ENCODE measurements at places on chromosomes 11 and 22.

GRCh38 chr22:22369964-22370270, 125.3 kb downstream of the VPREB1 start:
- DNase-seq: no peak

DNA sequence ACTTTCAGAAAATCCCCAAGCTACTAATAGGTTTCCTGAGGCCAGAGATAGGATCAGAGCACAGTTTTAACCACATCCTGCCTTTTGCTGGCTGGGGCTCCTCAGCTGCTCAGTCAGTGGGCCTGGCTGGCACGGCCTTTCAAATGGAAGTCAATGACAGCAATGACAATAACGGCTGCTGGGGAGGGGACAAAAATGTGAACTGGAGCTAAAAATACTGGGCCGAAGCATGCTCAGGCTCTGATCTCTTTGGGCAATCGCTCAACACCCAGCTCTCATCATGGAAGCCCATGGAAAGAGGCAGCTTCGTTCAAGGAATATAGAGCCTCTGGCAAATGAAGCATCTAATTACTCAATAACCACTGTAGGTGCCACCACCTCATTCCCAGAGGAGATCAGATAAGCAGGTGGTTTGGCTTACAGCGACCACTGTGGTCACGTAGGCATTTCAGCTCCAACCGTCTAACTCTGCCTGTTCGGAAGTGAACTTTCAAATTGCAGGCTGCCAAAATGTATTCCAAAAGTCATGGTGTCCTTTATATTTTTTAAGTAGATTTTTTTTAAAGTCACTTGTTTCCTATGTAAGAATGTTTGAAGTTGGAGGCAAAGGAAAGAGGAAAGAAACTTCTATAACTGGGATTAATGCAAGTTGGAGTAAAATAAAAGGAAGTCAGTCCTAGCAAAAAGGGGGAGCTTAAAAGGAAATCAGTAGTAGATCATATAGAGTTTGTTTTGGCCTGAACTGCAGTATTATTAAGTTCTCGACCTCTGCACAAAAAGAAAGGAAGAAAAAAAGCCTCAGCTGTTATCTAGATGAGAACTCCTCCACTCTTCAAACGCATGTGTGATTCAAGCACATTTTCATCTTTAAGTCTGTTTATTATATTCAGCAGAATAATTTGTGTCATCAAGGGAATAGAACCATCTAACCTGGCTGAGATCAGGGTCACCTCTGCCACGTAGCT, 14.1 kb downstream of the WT1 start:
- DNase-seq: no peak

DNA sequence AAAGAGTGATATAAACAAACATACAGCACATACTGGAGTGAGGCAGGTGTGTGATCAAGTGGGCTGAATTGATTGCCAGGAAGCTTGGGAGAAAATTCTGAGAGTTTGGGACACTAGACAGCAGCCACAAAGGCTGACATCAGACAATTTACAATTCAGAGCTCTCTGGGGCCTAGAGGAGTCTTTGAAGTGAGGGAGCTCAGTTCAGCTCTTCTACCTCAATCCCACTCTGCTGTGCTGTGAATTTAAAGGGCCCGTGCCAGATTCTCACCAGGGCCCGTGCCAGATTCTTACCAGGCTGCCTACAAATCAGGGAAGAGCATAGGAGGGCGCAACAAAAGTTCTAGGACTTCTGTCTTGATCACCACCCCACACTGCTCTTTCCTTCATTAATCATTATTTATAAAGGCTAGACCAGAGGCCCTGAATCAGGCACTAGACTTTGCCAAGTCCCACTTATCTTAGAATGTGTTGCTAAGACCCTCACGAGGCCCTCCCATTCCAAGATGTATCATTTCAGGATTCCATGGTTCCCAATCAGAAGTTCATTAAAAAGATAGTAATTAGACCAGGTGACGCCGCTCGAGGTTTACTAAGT, 112.4 kb downstream of the KIRREL3 start:
- DNase-seq: no peak

DNA sequence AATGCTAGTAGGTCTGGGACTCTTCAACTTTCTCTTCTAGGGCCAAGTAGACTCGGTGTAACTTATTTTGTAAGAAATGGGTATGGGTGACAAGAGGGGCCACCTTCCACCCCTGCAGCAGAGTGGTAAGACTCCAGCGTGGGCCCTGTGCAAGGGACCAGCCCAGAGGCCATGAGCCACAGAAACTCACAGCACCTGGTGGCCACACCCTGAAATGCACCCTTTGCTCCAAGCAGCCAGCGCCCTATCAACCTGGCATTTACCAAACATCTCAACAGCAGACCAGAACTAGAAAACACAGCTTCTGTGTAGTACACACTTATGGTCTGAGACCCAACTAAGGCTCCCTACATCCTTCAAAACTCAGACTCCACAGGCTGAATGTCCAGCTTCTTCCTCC, 5.7 kb downstream of the CDCA5 start:
- DNase-seq: peak; percentile 57

DNA sequence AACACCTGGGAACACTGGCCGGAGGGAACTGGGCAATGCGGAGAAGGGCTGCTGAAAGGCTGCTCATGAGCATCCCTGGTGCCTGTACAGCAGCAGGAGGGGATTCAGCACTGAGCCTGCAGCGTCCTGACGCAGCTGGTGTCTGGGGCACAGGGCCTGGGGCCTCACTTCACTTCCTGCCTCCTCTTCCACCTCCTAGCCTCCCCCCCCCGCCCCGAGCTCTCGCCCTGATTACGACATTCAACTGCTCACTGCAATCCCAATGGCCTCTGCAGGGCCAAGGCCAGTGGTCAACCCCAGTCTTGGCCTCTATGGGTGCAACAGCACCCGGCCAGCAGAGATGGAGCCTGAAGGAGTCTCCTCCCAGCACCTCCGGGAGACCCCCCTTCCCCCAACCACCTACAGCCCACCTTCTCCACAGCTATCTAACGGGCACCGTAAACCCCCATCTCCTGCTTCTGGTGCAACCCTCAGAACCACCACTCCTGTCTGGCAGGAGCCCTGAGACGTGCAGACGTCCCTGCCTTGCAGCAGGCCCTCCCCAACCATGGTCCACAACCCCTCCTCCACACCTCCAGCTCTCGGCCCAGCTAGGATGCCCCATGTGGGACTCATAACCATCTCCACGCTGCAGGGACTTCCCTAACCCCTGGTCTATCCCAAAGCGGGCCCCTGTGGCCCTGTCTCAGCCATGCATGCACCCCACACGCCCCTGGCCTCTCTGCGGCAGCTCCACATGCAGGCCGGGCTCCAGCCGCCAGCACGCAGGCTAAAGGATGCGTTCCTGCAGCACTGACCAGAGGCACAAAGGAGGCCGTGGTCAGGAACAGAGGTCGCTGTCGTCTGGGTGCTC, 38.2 kb downstream of the BRD1 start:
- DNase-seq: no peak

DNA sequence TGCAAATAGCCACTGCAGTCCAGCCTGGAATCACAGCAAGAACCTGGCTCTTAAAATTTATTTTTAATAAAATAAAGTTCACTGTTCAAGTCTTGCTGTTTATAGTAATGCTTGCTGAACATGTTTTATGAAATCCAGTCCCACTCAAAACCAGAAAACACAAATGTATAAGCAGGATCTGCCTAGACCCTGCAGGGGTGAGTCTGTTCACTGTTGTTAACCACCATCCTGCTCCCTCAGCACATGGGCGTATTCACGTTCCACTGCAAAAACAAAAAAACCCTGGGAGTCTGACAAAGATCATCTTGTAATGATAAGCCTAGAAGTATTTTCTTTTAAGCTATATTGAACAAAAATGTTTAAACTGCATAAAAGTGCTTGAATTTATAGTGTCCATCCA, 45.0 kb upstream of the CTTN start:
- DNase-seq: no peak

GRCh38 chr11:69207165-69207889, 51.6 kb downstream of the SMIM38 start:
- DNase-seq: no peak

DNA sequence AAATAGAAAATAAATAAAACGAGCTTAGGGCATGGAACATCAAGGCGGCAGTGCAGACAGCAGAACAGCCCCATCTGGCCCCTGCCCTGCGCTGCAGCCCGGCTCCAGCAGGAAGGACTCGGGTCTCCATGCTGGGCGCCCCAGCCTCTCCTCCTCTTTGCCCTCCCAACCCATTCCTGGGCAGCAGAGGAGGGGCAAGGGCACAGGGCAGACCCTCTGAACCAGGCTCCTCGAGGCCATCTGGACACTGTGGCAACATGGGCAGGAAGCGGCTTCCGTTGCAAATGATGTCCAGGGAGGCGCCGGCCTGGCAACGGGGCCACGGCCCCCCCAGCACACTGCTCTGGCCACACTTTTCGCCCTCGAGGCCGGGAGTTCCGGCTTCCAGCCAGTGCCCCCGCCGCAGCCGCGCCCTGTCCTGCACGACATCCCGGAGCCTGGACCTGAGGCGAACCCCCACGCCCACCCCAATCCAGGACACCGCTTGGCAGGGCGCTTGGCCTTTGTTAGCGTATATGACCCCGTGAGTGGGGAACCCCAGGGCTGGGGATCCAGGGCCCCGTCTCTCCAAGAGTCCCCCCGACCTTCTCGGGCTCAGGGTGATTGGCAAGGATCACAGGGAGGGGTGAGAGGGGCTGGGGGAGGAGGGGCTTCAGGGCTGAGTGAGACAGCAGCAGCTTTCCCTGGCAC, 192.1 kb downstream of the IGLL1 start:
- DNase-seq: no peak

DNA sequence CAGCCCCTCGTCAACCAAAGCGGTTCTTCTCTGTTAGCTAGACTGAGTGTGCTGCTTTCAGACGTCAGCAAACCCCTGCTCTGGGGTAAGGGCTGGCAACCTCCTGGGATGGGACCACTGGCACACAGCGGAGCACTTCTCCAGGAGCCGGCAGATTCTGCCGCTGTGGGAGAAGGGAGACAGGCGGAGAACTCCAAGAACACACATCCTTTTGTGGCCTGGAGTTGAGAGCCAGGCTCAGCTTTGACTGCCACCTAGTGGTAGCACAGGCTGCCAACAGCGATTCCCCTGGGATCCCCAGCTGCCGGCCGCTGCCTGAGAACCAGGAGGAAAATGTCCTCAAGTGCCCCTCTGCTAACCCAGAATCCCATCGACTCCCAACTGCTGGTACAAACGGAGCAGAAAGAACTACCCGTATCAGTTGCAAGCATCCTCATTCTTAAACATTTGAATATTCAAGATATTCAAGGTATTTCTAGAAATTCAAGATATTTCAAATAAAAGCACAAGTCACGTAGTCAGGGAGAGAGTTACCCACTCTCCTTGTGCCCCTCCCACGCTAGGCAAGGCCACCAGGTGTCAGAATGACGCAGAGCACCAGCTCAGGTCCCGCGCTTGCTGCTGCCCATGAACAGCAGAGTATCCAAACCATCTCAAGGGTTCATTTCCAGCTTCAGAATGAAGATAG, 4.9 kb downstream of the LTO1 start:
- DNase-seq: peak; percentile 33

DNA sequence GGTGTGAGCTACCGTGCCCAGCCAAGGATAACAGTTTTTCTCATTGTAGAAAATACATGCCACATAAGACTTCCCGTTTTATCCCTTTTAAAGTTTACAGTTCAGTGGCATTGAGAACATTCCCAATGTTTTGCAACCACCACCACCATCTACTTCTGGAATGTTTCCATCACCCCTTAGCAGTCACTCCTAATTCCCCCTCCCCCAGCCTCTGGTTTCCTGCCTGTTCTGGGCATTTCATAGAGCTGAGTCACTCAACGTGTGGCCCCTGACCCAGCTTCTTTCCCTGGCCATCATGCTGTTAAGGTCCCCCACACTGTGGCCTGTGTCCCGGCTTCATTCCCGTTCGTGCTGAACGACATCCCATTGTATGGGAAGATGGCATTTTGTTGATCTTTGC, 30.7 kb downstream of the FGF4 start:
- no peak for DNase-seq

DNA sequence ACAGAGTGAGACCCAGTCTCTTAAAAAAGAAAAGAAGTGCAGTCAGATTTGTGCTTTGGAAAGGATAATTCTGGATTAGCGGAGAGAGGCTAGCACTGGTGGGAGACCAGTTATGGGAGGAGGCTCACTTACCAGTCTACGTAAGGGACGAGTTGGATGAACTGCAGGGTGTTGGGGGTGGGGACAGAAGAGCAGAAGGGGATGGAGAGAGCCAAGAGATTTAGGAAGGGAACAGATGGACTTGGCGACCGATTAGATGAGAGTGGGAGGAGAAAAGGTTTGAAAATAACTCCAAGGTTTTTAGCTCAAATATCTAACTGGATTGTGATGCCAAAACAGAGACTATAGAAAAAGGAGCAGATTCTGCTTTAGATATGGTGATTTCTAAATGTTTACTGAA, 81.4 kb downstream of the SFI1 start:
- DNase-seq: no peak

- no peak for DNase-seq
Measured at GRCh38 chr11:47539681-47540039, 13.3 kb downstream of the CELF1 start.

- DNase-seq: no peak
Measured at GRCh38 chr11:119885861-119886567, 157.0 kb upstream of the NECTIN1 start.

- no peak for DNase-seq
Measured at GRCh38 chr22:32331918-32332725, 25.5 kb upstream of the RFPL3 start.

GRCh38 chr11:3041699-3042441, 15.4 kb downstream of the CARS1 start:
- DNase-seq: no peak

DNA sequence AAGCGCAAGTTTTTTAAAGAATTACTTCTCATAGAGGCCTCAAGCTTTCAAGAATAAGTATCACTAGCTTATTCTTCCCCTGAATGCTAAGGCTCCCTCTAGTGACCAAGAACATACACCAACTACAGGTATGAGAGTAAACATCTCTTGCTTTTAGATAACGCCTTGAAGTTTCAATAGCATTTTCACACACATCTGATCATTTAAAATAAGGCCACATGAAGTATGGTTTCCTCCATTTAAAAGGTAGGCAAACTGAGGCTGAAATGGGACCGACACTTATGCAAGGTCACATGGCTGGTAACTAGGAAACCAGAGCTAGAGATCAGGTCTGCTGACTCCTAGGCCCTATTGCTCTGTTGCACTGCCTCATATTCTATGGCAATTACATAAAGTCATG, 66.5 kb downstream of the CCDC34 start:
- DNase-seq: no peak

DNA sequence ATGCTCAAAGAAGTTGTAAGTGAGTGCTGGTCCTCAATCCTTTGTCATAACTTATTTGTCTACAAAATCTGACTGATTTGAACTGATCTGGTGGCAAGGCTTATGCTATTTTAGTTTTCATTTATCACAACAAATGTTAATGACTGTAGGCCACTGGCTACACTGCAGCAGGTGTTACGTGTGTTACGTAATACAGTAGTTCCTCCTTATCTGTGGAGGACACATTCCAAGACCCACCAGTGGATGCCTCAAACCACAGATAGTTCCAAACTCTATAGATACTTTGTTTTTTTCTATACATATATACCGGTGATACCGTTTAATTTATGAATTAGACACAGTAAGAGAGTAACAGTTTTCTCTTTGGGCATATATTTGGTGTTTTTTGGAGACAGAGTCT, 7.0 kb downstream of the MADD start:
- no peak for DNase-seq

All from activated T-helper 1 cell treated with Interleukin-2 at 50 U/mL for 16 hours (primary cell).